AG04449 (cell line): ENCODE measurements at places on chromosomes 6 and 20.

DNA sequence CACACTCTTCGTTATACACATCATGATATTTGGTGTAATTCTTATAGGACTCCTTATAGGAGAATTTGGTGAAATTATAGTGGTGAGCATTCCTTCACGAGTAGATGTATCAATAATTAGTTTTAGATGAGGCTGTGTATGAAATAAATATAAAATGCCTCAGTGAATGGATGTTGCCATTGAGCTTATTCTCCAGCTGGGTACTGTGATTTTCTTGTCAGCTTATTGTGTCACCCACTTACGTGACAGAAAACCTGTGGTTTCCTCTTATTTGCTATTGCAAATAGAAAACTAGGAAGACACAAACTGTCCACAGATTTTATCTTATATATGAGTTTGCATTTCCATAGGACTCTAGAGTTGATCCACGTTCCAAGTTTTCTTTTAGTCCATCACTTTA, 439.9 kb upstream of the RNF217 start:
- DNase-seq: no peak

DNA sequence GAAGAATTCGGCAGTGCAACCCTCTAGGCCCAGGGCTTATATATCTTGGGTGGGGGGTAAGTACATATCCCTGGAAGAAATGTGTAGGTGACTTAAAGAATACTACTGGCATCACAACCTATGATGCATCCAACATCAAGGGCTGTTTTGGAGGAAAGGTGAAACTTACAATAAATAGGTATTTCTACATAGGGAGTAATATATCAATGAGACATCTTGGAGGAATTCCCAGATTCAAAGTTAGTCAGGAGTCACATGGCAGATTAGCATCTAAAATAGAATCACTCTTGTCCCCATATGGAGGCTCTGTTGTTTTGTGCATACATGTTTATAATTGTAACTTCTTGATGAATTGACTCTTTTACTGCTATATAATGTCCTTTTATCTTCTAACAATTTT, 375.5 kb downstream of the PAX1 start:
- no peak for DNase-seq

- DNase-seq: no peak
These were observed 243.1 kb upstream of the RAB32 start for GRCh38 chr6:146300521-146300920.

- no peak for DNase-seq
These were observed 37.7 kb upstream of the ZNFX1 start for GRCh38 chr20:49315580-49315979.

- no peak for DNase-seq
These were observed 652.1 kb downstream of the CBLN4 start for GRCh38 chr20:55353206-55353605.

DNA sequence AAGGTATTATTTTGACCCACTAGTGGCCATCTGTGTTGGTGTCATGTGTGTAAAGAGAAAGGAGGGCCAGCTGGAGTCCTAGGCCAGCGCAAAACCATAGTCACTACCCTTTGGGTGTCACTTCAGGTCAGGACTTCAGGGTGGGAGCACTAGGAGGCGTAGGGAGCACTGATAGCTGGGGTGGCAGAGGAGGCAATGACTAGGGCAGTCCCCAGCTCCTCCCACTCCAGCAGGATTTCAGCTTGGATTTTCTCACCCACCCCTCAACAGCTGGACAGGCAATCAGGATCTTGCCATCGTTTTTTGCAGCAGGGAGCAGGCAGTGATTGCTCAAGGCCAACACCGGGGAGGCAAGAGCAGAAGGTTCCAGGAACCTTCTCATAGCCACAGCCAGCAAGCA, 4.2 kb upstream of the HLA-DOA start:
- DNase-seq: no peak

GRCh38 chr20:2888224-2888955, 15.1 kb downstream of the PTPRA start:
- no peak for DNase-seq

DNA sequence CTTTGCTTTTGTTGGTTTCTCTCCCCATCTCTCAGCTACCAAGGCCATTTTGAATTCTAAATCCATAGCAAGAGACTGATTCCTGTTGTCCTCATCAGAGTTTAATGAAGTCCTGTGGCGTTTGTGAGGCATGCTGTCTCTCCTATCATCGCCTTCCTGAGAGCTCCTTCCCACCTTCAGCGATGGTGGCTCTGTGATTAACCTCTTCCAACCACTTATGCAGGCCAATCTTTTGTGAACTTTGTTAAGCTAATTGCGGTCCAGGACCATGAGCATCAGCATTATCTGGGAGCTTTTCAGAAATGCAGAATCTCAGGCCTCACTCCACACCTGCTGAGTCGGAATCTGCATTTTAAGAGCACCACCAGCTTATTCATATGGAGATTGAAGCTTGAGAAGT, 272.5 kb upstream of the CDYL start:
- no peak for DNase-seq

- no peak for DNase-seq
These were observed 94.4 kb upstream of the IMPG1 start for GRCh38 chr6:76166874-76167273.

- no peak for DNase-seq
These were observed 189.8 kb downstream of the UTRN start for GRCh38 chr6:144474904-144475303.

- no peak for DNase-seq
These were observed 27.5 kb upstream of the CEP85L start for GRCh38 chr6:118678866-118679265.

DNA sequence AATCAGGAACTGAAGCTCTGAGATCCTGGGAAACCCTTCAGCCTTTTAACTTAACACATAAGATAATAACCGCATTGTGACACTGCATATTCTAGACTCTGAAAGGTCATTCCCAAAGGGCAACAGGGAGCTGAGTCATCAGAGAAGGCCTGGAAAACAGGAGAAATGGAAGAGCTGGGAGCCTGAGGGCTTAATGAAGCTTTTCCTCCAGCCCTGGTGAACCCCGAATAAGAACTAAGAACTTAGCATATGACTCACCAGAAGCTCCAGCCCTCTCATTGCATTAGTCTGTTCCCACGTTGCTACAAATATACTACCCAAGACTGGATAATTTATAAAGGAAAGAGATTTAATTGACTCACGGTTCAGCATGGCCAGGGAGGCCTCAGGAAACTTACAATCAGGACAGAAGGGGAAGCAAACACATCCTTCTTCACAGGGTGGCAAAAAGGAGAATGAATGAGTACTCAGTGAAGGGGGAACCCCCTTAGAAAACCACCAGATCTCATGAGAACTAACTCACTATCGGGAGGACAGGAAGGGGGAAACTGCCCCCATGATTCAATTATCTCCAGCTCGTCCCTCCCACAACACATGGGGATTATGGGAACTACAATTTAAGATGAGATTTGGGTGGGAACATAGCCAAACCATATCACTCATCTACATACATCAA, 648.5 kb downstream of the TFAP2A start:
- peak; percentile 53 for DNase-seq
